Fibroblast of skin of back (primary cell): ENCODE measurements at places on chromosomes 1 and 21.

GRCh38 chr21:32459972-32460371 lies 47.5 kb downstream of the EVA1C start:
- no peak for DNase-seq

DNA sequence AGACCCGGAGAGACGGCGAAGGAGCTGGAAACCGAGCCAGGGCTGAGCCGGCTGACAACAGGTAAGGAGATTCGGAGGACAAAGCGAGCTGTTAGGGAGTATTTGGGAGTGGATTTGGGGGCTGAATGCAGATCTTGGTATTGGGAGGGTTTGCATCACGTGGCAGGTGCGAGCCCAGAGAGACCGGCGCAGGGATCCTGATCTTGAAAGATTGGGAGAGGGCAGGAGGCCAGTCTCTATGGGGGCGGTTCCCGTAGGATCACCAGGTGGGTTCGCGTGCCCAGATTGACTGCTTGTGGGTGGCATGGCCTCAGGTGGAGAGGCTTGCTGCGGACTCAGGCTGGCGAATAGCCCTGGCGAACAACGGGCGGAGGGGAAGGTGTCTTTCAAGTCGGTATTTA lies 204 bp downstream of the CIART start:
- no peak for DNase-seq

DNA sequence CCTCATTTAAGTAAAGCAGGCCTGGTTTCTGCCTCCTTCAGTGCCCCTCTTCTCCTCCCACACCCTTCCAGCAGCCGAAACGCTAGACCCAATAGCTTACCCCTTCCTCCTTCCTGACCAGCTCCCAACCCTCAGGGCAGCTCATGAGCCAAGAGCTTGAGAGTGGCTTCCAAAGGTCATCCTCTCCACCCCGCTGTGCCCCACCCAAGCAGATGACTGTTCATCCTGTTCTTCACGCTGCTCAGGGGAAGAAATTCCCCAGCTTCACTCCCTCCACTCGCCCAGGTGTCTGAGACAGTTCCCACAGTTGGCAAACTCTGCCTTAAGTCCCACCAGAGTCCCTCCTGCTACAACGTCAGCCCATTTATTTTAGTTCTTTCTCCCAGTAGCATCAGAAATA lies 23.4 kb downstream of the ARHGEF19 start:
- DNase-seq: no peak

DNA sequence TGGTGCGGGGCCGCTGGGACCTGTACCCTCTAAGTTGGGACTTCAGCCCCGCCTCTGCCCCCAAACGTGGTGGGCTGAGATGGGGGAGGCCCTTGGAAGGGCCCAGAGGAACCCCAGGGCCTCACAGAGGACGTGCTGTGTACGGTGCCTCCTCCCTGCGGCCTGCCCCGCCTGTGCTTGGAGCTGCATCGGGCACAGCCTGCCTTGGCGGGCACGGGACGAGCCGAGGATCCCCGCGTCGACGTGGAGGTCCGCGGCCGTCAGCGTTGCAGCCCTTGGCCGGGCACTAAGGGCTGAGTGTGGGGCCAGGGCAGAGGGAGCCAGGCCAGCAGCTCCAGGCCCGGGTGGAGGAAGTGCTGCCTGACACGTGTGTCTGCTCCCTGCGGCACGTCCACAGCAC lies 43.4 kb downstream of the PRKCZ start:
- no peak for DNase-seq

GRCh38 chr1:48225579-48225978 lies 3.1 kb downstream of the SLC5A9 start:
- no peak for DNase-seq
